ENCODE measurements at places on chromosomes 3 and 15.

DNA sequence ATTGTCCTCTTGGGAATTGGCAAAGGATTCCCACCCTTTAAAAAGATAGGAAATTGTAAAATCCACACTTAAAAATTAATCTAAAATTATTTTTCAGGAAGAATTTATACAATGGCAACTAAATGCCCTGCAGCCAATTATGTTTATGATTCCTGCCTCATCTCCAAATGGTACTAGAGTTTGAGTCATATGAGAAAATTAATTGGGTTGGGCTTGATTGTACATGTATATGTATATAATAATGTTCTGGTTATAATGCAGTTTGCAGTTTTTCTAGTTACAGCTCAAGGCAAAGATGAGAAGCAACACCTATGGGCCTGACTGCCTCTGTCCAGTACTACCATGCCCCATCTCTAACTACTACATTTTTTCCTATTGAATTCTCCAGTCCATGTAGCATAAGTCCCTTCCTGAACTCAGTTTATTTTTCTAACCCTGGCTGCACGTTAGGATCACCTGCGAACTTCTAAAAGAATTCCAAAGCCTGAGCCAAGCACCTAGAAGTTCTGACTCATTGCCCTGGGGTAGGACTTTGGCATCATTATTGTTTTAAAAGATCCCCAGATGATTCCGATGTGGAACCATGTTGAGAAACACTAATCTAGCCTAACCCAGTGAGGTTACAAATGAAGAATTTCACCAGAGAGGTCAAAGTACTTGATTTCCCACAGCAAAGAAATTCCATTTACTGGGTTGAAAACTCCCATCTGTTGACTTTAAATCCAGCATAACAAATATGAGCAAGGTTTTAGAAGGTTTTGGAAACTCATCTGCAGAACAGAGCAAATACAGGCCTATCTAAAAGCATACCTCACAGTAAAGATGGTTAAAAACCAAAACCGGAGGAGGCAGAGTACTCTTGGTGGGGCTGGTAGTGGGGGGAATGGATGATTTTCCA, 19.4 kb downstream of the TGFBR2 start:
- DNase-seq = no peak

DNA sequence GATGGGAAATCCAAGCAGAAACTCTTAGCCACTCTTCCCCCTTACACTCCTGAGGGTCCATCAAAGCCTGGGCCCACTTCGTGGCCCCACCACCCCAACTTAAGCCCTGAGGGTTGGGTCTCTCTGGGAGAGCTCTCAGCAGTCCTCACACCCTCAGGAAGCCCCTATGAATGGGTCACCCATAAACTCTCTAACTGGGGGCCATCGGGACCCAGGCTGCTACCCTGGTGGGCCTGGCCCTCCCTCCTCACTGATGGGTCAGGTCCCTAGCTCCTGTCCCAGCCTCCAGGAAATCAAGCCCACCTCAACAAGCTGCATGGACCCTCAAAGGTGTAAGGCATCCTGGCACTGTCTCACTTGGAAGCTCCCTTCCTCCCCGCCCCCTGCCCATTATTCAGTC, 19.4 kb downstream of the SH2D7 start:
- no peak for DNase-seq

GRCh38 chr15:26889298-26889898, 22.5 kb downstream of the GABRA5 start:
- peak; percentile 8 for DNase-seq

- no peak for DNase-seq
Measured at GRCh38 chr15:39135989-39136388, 444.9 kb upstream of the THBS1 start.

- no peak for DNase-seq
Measured at GRCh38 chr3:64918989-64919388, 231.2 kb upstream of the ADAMTS9 start.

- DNase-seq = no peak
Measured at GRCh38 chr3:197298945-197299854, 788 bp upstream of the DLG1 start.

GRCh38 chr3:14861446-14862302, 42.9 kb downstream of the FGD5 start:
- DNase-seq = no peak

- no peak for DNase-seq
Measured at GRCh38 chr15:65377105-65377975, 462 bp downstream of the IGDCC3 start.

GRCh38 chr15:91270747-91271146, 170.7 kb downstream of the SV2B start:
- DNase-seq = no peak

DNA sequence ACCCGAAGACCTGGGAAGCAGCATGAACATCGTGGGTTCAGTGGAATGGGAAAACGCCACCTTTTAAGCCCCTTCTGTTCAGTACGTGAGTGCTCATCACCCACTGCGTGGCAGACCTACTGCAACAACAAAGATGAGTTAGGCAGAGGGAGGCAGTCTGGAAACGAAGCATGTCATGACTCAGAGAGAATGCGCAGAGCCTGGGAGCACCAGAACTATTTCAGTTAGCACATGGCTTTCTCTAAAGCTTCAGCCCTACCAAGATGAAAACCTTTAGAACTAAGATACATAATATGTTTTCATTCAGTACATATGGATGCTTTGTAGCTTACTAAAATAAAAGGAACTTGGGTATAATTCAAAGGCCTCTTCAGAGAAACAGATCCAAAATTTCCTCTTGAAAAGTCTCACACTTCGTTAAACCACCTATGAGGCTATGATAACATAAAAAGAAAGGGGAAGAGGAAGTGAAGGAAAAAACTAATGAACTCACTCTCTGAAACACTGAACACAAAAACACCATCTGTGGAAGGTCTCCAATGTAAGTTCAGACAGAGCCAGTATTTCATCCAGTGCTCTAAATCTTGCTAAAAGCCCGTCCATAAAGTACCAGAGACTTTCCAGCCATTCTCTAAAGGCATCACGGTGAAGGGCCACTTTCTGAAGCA, 140.1 kb downstream of the OCA2 start:
- no peak for DNase-seq

GRCh38 chr3:41053220-41053619, 146.1 kb upstream of the CTNNB1 start:
- DNase-seq = no peak

GRCh38 chr3:18008706-18009368, 266.4 kb upstream of the TBC1D5 start:
- DNase-seq = no peak

DNA sequence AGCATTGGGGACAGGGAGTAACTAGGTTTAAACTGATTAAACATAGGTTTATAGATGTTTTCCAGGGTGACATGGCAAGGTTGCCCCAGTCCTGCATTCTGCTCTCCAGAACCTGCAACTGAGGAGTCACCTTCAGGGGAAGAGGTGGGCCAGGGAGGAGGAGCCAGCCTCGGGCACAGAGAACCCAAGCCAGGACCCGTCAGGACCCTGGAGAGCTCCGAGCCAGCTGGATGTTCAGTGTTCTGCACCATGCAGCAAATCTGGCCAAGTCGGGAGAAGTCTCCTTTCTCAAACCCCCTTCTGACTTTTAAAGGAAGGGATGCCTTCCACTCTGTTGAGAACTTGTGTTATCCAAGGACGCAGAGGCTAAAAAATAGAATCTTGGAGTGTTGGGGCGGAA, 62.1 kb upstream of the SLC6A11 start:
- DNase-seq = peak; percentile 5

DNA sequence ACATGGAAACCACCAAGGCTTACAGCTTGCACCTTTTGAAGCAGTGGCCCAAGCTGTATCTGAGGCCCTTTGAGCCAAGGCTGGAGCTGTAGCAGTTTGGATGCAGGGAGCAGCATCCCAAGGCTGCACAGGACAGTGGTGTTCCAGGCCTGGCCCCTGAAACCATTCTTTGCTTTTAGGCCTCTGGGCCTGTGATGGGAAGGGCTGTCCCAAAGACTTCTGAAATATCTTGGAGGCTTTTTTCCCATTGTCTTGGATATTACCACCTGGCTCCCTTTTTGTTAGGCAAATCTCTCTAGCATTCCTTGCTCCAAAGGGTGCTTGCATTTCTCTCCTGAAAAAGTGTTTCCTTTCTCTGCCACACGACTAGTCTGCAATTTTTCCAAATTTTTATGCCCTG, 302.8 kb upstream of the MDFIC2 start:
- DNase-seq = no peak

DNA sequence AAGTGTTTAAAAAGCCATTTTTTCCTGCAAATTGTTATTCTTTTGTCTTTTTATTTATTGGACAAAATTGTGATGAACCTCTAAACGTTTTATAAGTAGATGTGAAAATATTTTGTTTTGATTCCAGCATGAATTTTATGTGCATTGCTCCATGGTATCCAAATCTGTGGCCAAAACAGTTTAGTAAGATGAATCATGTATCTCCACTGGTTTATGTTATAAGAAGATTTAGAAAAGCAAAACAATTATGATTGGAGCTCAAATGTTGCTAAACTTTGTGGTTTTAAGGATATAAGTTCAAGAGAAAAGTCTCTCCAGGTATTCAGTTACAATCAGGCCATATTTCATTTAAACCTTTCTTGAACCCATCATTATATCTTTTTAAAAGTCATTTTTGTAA, 80.9 kb downstream of the NECTIN3 start:
- no peak for DNase-seq

GRCh38 chr15:33908406-33908805, 59.9 kb upstream of the CHRM5 start:
- DNase-seq = no peak

- DNase-seq = no peak
Measured at GRCh38 chr3:125410922-125411321, 35.8 kb upstream of the ZNF148 start.

- DNase-seq = no peak
Measured at GRCh38 chr15:67307156-67307555, 52.6 kb downstream of the IQCH start.

- DNase-seq = no peak
Measured at GRCh38 chr3:33717616-33717865, 513 bp downstream of the CLASP2 start.

GRCh38 chr3:12601072-12601471, 44.2 kb downstream of the MKRN2 start:
- no peak for DNase-seq

DNA sequence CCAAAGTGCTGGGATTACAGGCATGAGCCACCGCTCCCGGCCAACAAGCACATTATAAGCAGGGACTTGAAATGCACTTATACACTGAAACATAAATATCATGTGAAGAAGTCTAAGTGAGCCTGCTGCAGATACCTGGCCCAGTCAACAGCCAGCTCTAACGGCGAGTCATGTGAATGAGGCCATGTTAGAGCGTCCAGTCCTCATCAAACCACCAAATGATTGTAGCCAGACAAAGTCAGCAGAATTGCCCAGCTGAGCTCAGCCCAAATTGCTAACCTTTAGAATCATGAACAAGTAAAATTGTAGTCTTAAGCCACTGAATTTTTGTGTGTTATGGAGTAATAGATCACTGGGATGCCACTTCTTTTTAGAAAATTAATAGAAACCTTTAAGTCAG, 37.8 kb upstream of the UACA start:
- no peak for DNase-seq

DNA sequence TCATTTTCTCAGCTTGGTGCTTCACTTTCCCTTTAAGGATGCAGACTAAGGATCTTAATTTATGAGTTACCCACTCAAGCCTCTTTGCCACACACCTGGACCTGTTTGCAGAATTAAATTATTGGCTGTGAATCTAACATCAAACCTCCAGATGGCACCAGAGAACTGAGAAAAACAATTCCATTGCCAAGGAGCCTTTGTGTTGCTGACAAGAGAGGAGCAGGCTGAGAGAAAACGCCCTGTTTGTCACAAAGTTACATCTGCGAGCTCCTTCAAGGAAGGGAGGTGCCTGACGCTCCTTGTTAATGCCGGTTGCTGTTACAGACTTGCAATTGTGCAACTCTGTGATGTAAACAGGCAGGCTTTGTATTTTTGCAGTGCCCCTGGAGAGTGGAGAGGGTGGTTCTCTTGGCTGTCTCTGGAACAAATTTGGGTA, 36.3 kb upstream of the TMC3 start:
- no peak for DNase-seq

DNA sequence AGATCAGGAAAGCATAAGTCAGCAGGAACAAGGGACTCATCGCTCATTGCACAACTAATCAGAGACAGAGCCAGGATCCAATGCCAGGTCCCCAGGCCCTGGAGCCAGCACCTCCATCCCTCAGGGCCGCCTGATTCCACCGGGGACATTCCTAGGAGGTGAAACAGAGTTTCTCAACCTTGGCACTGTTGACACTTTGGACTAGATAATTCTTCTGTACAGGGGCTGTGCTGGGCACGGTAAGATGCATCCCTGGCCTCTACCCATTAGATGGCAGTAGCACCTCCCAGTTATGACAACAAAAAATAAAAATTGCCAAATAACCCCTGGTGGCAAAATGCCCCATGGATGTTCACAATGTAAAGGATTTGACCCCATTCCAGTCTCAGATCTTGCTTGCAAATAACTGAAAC, 127.7 kb downstream of the MTHFS start:
- DNase-seq = no peak

- no peak for DNase-seq
Measured at GRCh38 chr3:124761935-124762660, 31.8 kb downstream of the UMPS start.

DNA sequence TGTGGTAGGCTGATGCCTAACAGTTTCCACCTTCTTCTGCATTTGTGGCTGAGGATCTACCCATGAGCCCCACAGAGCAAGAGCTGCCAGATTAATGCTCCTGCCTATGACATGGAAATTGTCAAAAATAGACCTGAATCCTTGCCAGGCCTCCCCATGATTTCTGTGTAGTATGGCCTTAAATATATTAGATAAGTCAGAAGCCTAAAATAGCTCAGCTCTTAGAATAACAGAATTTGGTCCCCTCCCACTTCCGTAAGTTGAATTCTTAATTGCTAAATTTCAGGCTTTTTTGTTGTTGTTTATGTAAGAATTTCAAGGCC, 129.0 kb downstream of the SERPINI1 start:
- no peak for DNase-seq

GRCh38 chr3:11604139-11604892, 39.4 kb downstream of the VGLL4 start:
- no peak for DNase-seq

- DNase-seq = no peak
Measured at GRCh38 chr15:73981761-73982221, 10.3 kb downstream of the STOML1 start.

DNA sequence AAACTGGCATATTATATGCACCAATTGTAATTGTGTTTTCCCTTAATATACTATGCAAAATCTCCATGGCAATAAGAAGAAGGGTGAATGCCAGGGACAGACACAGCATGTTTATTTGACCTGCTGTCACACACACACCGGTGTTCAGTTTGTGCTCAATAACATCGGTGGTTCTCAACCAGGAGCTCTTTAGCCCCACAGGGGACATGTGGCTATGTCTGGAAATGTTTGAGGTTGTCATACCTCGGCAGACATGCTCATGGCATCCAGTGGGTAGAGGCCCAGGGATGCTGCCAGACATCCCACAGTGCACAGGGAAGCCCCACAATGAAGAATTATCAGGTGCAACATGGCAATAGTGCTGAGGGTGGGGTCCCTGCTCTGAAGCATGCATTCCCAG, 38.2 kb downstream of the GLB1 start:
- no peak for DNase-seq

GRCh38 chr3:118782755-118783202, 251.9 kb downstream of the IGSF11 start:
- DNase-seq = no peak

All from stimulated activated CD8-positive, alpha-beta memory T cell treated with anti-CD3 and anti-CD28 coated beads, Interleukin-2, amount 100 ng/mL, for 1 hour (primary cell).